ENCODE measurements at places on chromosomes 6 and 20. TPM values are rescaled to one million over a fixed set of nuclear protein-coding genes. Genes with fewer than 3 reads are reported as not detected.

GRCh38 chr6:29628419-29629281, 4.3 kb downstream of the GABBR1 start:
- DNase-seq: peak; percentile 90

- DNase-seq: no peak
Measured at GRCh38 chr6:132872923-132873322, 58.6 kb downstream of the RPS12 start.

DNA sequence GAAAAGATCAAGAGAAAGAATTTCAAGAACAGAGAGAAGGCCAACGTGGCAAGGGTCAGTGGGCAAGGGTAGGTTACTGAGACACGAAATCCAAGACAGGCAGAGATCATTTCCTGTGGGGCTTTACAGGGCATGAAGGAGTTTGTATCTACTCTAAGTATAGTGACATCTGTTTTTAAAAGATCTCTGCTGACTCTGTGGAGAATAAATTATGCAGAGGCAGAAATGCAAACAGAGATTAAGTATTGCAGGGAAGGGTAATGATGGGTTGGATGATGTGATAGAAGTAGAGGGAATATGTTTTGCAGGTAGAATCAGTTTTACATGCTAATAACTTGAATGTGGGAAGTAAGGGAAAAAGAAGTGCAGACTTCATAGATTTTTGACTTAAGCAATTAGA, 243.5 kb downstream of the FRK start:
- no peak for DNase-seq

- DNase-seq: no peak
Measured at GRCh38 chr6:4503700-4504099, 272.5 kb upstream of the CDYL start.

- DNase-seq: peak; percentile 92
Measured at GRCh38 chr6:15879371-15880261, 216.8 kb upstream of the DTNBP1 start.

GRCh38 chr6:125832391-125833117, 41.8 kb downstream of the NCOA7 start:
- no peak for DNase-seq

DNA sequence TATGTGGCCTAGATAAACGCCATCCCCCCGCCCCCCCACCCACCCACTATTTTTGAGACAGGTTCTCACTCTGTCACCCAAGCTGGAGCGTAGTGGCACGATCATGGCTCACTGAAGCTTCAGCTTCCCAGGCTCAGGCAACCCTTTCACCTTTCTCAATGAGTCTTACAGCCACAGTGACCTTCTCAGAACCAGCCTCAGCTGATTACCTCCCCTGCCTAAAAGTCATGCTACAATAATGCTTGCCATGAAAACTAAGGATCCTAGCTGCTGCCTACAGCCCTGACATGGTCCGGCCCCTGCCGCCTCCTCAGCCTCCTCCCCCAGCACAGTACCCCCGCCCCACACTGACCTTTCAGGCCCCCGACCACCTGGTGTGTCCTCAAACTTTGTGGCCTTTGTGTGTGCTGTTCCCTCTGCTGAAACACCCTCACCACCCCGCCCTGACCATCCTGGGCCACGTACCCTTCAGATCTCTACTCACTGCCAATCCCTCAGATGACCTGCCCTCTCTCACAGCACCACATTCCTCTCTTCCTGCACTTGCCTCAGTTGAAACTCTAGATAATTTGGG, 31.3 kb downstream of the PNPLA1 start:
- peak; percentile 73 for DNase-seq

DNA sequence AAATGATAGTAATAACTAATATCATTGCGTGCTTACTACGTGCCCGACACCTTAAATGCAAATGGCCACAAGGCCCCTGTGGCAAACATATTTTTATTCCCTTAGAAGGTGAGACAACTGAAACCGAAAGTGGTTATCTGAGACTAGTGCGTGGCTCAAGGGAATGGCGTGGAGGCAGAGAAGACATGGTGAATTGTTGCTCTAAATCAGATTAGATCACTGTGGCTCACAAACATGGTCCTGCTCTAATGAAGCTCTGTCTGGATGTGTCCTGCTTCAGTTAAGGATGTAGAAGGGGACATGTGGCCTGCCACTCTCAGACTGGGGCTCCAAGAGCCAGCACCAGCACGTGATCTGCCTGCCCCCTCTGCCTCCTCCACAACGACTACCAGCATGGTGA, 124.2 kb upstream of the GMDS start:
- DNase-seq: no peak

GRCh38 chr6:5173810-5174209, 86.9 kb downstream of the LYRM4 start:
- no peak for DNase-seq

- DNase-seq: no peak
Measured at GRCh38 chr20:373171-373890, 7.2 kb upstream of the TRIB3 start.

DNA sequence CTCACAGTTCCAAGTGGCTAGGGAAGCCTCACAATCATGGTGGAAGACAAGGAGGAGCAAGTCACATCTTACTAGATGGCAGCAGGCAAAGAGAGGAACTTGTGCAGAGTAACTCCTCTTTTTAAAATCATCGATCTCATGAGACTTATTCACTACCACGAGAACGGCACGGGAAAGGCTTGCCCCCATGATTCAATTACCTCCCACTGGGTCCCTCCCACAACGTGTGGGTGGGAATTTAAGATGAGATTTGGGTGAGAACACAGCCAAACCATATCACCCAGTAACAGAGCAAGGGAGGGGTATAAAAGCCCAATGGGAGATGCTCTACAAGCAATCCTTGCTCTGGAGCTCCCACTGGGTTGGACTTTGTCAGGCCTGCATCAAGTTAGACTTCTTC, 80.4 kb downstream of the JPH2 start:
- DNase-seq: no peak

GMPR gene
- 14.7 TPM for total RNA-seq

- DNase-seq: no peak
Measured at GRCh38 chr20:44478206-44478605, 2.5 kb downstream of the TTPAL start.

- no peak for DNase-seq
Measured at GRCh38 chr6:15246217-15246665, 372 bp downstream of the JARID2 start.

OR2H2 gene
- not detected for total RNA-seq

PTCRA gene
- not detected for total RNA-seq

- no peak for DNase-seq
Measured at GRCh38 chr6:69957985-69958559, 91.7 kb downstream of the COL19A1 start.

DNA sequence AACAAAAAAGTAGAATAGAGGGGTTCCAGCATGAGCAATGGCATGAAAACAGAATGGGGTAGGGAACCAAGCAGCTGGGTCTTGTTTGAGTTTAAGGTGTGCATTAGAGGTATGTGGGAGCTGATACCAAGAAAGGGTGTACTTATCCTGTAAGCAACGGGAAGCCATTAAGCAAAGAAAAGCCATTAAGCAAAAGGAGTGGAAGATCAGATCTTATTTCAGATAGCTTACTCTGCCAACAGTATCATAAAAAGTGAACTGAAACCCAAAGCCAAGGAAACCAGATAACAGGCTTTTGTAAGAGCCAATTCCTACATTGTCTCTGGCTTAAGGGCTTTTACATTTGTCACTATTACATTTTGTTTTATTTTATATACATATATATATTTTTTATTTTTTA, 21.3 kb upstream of the BEND6 start:
- no peak for DNase-seq

DNA sequence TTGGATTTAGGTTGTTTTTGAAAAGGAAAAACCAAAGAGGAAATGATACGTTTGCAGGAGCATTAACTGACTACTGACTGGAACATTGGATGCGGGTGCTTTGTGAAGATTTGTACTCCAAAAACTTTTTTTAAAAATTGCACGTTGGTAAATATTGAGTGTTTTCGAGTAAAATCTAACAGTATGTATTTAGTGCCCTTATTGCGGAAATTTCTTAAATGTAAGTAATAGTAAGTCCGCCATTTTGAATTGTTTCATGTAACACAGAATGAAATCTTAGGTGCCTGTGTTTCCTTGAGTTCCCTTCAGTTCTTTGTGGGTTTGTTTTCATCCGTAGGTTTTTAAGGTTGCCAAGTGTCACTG, 15.2 kb upstream of the LIN28B start:
- no peak for DNase-seq

DNA sequence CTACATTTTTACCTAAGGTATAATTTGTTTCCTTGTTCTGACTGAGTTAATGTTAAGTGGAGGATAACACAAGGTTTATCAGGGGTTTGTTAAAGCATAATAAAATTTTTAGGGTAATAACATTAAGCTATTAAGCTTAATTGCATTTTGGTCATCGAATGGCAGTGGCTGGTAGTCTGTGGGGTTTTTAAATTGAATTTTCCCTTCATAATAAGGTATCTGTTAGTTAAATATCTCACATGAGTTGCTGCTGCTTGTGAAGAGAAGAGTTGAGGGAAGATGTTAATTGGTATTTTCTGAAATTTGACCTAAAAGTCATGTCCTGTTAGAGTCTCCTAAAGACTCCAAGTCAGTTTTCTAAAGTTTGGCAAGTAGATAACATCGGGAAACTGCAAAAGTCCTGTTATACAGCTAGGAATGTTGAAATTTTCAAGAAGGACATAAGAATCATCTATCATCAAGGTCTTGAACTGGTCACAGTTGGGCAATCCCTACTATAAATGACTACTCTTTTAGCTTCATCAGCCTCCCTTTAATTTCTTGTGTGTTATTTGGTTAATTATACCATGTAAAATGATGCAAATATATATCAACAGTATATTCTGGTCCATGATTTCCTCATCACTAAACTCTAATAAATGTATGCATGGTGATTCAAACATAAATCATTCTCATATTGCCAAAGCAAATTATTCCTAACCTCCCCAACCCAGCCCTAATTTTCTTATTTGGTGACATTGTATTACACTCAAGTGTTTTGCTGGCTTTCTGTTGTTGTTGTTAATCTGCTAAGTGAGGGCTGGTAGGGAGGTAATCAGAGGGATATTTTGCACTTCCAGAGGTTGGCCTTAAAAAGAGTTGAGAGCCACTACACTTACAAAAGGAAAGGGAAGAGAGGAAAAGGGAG, 64.0 kb downstream of the MAP3K5 start:
- no peak for DNase-seq

- DNase-seq: peak; percentile 50
Measured at GRCh38 chr6:149919834-149920225, 3.1 kb downstream of the RAET1G start.

DNA sequence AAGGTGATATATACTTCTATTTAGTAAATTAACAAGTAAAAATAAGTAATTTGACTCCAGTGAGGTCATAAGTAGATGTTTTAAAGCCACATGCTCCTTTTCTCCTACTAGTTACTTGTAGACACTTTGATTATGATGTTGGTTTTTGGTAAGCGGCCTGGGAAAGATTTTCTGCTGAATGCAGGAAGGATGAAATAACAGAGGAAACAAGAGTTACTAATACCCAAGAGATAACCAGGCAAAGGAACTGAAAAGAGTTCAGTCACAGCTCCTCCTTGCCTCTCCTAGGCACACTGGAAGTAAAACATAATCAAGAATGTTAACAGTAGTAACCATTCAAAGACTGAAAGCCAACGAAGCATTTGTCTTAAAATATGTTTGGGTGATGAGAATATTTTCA, 203.3 kb downstream of the RNGTT start:
- DNase-seq: no peak

TFAP2A gene
- 0.52 TPM for total RNA-seq

VPS52 gene
- total RNA-seq: 27.8 TPM

DNA sequence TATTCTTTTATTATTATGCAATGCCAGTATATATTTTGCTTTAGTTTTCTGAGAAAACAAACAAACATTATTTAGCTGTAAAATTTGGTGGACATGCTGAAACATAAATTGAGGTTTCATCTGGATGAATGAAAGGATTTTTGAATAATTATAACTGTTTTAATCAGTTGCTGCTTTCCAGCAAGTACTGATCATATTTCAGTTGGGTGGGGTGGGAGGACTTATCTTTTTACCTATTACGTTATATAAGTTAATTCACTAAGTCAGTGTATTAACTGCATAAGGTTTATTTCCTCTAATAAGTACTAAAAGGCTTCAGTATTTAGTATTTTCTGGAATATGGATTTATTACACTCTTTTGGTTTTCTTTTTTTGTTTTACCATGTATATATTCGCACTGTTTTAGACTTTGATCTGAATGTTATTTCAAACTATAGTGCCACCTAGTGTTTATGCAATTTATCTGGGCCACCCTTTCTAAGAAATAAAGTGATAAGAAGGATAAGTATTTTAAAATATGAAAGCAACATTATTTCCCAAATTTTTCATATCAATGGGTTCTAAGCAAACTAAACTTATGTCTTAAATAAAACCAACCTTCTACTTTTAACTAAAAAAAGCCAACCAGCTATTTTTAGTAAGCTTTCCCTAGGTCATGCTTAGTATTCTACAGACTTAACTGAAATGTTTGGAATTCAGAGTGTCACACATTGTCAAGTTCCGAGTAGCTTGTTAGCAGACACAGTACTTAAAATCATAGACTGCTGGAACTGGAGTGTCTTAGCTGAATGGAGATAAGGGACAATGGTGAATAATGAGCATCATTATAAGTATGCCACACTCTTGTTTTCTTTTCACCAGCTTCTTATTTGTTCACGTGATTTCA, 105.4 kb upstream of the MCHR2 start:
- no peak for DNase-seq

DNA sequence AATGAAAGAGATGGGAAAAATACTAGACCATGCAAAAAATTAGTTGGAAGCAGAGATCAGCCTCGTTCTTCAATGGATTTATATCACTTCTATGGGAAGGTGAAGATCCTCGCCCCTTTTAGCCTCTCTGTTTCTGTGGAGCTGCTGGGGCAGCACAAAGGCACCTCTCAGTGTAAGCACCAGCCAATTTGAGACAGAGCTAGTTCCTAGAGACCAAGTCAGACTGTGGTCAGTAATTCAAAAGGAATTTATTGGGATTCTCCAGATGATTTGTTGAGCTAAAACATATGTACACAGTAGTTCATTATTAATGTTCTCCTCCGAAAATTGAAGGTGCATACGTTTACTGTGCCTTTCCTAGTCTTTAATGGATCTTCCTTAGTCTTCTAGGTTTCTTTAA, 42.4 kb downstream of the SCGN start:
- no peak for DNase-seq

GRCh38 chr6:90078513-90079289, 184.4 kb downstream of the GJA10 start:
- no peak for DNase-seq

Data from posterior vena cava (tissue), 2 donors.